ENCODE measurements at places on chromosomes 16 and 17.
A peak's percentile ranks its signal among the peaks of the same experiment; 100 is the strongest.

- no peak for DNase-seq
These were observed 20.6 kb upstream of the PRKCA start for GRCh38 chr17:66281661-66282369.

GRCh38 chr16:47852991-47853390 is 302.8 kb downstream of the ABCC12 start:
- DNase-seq: no peak

DNA sequence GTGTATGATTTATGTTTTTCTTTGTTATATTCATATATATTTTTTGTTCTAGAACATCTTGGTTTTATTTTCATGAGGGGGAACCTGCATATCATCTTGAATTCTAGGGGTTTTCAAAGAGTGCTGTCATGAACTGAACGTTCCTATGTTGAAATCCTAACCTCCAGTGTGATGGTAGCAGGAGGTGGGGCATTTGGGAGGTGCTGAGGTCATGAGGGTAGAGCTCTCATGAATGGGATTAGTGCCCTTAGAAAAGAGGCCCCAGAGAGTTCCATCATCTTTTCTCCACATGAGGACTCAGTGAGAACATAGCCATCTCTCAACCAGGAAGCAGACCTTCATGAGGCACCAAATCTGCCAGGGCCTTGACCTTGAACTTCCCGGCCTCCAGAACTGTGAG is 34.6 kb upstream of the CCDC182 start:
- DNase-seq: no peak

GRCh38 chr16:28880955-28881354 is 2.7 kb downstream of the ATP2A1 start:
- DNase-seq: no peak

DNA sequence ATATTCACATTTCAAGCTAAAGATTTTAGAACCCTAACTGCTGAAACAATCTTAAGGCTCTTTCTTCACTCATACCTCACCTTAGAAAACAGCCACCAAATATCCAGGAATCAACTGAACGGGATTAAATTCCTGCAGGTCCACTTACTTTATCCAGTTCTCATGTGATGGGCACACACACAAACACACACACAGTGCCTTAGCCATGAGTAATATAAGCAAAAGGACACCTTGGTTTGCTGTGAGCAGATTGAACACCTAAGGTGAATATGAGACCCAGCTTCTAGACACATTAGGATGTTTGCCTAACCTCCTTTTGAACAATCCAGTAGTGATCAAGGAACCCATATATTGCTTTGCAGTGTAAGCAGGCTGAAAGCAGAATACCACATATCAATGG is 81.5 kb downstream of the TUBD1 start:
- no peak for DNase-seq

DNA sequence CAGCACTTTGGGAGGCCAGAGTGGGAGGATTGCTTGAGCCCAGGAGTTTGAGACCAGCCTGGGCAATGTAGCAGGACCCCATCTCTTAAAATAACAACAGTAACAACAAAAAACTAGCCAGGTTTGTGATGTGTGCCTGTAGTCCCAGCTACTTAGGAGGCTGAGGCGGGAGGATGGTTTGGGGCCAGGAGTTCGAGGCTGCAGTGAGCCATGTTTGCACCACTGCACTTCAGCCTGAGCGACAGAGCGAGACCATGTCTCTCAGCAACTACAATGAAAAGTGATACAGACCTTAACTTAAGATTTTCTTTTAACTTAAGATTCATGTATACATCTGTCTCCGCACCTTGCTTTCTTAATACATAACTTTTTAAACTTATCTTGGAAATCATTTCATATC is 17.2 kb downstream of the NKD1 start:
- no peak for DNase-seq

DNA sequence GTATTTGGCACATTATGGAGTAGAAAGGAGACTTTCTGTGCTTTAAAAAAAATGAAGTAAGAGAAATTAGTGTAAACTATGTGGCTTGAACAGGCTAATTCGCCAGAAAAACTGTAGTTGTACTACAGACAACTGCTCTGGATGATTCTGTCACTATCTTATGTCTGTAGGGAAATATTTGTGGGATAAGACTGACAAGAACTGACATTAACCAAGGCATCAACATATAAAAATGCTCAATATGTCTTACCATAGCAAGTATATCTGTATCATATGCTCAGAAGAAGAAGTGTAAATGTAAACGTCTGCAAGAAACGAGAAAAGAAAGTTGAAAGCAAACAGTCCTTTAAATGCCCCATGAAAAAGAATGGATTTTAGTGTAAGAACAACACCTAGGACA is 1545.0 kb downstream of the CDH8 start:
- no peak for DNase-seq

- DNase-seq: no peak
These were observed 241.6 kb upstream of the SALL1 start for GRCh38 chr16:51392521-51393187.

DNA sequence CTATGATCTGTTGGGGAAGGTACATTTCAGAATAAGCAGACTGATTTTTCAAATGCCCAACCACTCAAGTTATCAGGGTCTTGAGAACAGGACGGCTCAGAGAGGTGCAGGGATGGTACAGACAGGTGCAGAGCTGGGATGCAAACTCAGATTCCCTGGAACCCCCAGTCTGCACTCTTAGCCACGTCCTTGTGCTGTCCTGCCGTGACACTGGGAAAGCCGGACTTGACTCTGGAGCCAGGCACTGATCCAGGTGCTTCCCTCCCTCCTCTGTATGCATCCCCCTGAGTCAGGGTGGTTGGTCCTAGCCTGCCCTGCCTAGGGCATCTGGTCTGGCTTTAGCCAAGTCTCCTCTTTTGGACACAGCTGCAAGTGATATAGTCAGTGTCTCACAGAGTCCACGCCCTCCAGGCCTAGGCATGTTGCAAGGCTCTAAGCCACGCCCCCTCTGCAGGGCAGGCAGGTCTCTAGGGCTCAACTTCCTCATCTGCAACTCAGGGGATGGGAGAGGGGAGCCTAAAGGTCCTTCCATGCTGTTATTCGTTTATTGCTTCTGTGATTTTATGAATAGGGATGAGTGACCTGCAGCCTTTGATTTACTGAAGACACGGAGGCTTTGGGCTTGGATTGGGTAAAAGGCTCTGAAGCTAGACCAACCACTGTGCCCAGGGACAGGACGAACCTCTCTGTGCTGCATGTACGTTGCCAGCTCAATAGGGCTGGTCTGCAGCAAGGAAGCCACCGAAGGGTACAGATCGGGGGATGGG is 97.3 kb downstream of the SDK2 start:
- peak; percentile 13 for DNase-seq

GRCh38 chr16:51408357-51408756 is 257.3 kb upstream of the SALL1 start:
- peak; percentile 14 for DNase-seq

- no peak for DNase-seq
These were observed 158.4 kb downstream of the KCNJ2 start for GRCh38 chr17:70327723-70328122.

- peak; percentile 9 for DNase-seq
These were observed 378.9 kb downstream of the PMP22 start for GRCh38 chr17:14886200-14886739.

DNA sequence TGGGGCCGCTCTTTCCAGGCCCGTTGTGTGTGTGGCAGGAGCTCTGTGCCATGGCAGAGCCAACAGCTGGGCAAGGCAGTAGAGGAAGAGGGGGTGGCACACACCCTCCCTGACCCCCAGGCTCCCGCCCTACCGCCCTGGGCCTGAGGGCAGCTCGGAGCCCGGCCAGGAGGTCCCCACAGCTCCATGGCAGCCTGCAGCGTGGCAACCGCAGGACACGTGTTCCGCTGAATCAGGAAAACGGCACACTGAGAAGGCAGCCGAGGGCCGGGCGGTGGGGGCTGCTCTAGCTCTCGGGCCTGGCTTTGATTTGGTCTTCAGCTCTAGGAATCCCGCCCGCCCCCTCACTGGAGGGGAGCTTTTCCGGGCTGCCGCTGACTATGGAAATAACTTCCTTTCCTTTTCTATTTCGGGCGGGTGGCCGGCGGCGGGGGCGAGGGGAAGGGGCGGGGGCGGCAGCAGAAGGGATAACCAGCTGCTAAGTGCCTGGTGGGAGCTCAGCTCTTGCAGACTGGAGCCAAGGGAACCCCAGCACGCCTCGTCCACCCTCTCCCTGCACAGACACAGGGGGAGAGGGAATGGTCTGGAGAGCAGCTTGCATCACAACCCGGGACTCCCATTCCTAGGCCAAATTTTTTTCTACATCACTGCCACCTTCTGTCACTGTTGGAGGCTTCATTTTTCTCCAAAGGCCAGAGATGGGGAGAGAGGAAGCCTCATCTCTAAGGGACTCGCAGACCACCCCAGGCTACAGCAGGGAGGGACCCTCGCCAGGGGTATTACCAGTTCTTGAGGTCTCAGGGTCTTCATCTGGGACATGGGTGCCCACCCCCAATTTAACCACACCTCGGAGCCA is 24.8 kb upstream of the MRPS23 start:
- DNase-seq: no peak

- DNase-seq: no peak
These were observed at the start of gene GLIS2 for GRCh38 chr16:4315186-4316107. Gene GLIS2, plus strand, starts transcription at chr16:4316067. Its CDS starts 16,214 bp downstream, at chr16:4332281.

- no peak for DNase-seq
These were observed 126.9 kb downstream of the PARN start for GRCh38 chr16:14502932-14503741.

DNA sequence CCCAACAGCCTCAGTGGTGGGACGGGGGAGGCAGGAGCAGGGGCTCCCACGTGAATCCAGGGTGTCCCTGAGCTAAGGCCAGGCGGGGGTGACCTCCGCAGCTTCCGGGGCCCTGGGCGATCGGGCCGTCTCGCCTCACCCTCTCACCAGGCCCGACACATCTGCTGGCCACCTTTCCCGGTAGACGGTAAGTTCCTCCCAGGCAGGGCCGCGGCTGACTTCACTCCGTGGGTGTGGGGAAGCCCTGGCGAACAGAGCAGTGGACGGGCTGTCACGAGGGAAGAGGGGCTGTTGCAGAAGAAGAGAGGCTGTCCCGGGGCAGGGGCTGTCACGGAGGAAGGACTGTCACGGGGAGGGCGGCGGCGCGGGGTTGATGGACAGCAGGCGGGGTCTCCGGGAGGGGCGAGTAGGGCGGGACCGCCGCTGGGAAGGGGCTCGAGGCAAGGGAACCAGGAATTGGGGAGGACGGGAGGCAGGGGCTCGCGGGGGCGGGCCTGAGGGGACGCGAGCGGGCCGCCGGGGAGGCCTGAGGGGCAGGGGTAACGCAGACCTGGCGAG is 498 bp downstream of the PKMYT1 start:
- no peak for DNase-seq

GRCh38 chr16:17369421-17370222 is 101.1 kb downstream of the XYLT1 start:
- no peak for DNase-seq

GRCh38 chr17:13909901-13910519 is 159.3 kb upstream of the COX10 start:
- no peak for DNase-seq

DNA sequence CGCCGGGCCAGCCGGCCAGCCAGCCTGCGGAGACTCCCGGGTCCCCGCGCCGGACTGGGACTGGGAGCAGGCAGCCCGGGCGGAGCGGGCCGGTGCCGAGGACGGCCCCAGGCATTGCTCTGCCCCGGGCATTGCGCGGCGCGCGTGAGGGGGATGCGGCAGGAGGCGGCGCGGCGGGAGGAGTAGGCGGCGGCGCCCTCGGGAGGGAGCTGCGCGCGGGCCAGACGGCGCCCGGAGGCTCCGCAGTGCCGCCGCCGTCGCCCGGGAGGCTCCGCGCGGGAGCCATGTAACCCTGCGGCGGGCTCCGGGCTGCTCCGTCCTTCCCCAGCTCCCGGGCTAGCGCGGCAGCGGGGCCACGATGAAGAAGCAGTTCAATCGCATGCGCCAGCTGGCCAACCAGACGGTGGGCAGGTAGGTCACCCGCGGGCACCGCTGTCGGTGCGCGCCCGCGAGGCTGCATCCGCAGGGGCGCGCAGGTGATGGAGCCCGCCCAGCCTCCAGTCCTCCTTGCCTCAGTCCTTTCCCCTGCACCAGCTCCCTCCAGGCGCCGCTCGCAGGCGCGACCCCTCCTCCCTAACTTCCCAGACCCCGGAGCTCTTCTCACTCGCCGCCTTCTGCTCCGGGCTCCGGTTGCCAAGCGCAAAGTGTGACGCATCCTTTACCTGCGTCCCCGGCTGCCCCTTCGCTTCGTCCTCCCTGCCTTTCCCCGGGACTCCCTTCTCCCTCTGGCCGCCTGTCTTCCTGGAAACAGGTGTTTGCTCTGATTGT is at the start of gene ARHGAP44:
Gene ARHGAP44 (plus strand): TSS at position 18 of the 768 bp plus-strand sequence. CDS start 341 bp downstream, at position 359.
- DNase-seq: no peak

DNA sequence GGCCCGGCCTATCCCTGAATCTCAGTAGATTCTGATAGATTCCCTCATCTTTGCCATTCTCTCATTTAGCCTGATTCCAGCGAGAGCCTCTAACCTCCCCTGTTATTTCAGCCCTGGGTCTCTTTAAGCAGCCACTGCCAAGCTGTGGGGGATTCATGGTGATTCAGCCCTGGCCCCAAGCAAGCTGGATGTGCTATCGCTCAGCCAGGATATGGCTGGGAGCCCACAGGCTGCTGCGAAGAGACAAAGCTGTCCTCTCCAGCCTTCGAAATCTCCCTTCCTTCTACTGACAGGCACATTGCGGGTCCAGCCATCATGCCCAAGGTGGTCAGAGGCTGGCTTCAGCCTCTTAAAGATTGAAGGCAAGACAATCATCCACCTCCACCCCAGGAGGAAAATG is 394.1 kb downstream of the SOX9 start:
- no peak for DNase-seq

GRCh38 chr16:57003439-57004386 is 14.4 kb downstream of the NLRC5 start:
- DNase-seq: no peak

DNA sequence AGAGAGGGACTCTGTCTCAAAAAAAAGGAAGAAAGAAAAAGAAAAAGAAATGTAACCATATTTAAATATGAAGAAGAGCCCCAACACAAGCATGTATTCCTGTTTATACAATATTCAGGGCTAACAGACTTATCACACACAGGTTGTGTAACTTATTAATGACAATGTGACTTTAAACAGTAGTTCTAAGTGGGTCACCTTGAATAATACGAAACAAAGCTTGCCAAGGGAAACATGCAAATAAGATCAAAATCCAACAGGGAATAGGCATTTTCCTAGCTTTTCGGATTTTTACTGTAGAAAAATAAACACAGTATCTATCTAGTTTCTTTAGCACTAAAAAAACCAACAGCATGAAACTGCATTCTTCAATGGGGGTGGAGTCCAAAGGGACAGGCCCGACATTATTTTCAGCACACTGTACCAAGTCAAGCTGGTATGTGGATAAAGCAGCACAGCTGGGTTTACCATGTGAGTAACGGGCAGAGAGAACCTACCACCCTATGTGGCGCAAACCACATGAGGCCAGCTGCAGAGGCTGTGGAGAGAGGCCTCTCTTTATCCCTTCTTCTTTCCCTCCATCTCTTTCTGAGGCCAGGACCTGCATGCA is 45.3 kb downstream of the TOM1L2 start:
- DNase-seq: peak; percentile 32

- DNase-seq: no peak
These were observed 317 bp downstream of the TEFM start for GRCh38 chr17:30905742-30906100.

All from HepG2 (cell line).